Glutamatergic neuron (in vitro differentiated cells): ENCODE measurements at places on chromosomes 7 and 10.

DNA sequence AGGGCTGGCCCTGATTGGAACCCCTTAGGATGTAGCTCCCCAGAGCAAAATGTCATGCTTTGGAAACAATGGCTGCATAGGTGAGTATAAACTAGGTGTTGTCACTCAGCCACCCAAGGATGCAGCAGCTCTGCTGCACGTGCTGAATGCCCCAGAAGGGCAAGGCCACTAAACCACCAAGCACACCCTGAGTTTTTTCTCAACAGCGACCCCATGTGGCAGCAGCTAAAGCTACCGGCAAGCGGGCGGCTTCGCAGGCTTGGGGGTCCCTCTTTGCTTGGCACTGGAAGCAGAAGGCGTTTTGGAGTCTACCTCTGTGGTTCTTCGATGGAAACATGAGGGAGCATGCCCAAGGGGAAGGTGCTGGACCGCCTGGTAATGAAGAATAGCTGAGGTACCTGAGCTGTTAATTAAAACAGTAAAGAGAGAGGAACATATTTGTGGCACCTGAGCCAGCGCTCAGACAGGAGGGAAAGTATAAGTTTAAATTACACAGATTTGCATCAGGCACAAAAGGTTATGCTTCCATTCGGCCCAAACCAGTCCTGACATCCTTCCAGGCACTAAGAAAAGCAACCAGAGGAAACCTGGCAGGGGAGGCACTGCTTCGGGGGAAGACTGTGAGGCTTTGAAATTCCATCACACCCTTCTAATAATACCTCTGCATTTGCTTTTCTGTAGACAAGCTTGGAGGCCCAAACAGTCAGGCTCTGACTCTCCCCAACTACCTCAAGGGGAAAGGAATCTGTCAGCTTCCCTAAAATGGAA, 152.1 kb downstream of the GFRA1 start:
- DNase-seq: peak; percentile 66

GRCh38 chr10:60878224-60878623, 65.8 kb downstream of the RHOBTB1 start:
- DNase-seq: no peak

DNA sequence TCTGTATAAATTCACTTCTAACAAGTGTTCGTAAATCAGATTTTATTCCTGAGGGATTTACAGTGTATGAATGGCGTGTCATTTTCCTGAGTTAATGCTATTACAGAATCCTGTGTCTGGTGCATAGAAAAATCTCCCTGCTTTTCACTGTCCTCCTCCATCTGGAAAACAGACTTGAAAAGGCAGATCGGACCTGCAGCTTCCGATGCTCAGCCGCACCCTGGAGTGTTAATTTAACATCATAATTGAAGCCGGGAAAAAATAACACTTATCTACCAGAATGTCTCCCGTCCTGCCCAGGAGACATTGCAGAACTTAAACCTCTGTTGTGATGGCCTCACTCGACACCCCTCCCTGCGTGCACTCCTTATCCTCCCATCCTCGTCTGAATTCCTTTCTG, 442.1 kb upstream of the FOXK1 start:
- DNase-seq: no peak

- DNase-seq: no peak
Observed at GRCh38 chr10:36671607-36672006, 453.8 kb upstream of the ANKRD30A start.

DNA sequence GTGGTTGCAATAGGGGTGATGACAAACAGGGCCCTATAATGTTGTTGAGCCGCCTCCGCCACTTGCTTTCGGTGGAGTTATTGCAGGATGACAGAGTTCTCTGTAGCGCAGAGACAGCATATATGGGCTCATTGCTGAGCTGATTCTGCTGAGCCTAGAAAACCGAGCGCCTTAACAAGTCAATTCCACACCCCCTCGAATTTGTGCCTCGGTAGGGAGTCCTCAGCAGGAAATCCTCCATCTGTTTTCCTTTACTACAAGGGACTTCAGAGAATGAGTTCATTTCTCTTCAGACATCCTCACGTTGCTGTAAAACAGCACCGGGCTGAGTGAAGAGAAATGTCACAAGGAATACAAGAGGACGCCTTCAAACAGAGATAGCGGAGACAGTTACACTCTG, 90.7 kb upstream of the KIAA1217 start:
- no peak for DNase-seq

GRCh38 chr10:99966306-99966705, 43.4 kb downstream of the DNMBP start:
- DNase-seq: no peak

DNA sequence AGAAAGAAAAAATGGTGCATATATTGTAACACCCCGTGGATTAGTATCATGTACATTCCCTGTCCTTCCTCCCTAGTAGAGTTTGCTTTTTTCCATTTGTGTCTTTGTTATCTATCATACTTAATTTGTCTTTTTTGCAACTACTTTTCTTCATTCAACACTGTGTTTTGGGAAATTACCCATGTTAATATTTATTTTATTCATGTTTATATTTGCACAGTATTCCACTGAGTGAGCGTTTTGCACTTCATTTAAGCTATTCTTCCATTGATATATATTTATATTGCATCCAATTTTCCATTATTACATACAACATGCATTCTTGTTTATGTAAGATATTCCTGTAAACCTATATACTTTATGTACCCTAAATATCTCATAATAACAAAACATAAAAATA, 57.6 kb upstream of the FAM171A1 start:
- no peak for DNase-seq

DNA sequence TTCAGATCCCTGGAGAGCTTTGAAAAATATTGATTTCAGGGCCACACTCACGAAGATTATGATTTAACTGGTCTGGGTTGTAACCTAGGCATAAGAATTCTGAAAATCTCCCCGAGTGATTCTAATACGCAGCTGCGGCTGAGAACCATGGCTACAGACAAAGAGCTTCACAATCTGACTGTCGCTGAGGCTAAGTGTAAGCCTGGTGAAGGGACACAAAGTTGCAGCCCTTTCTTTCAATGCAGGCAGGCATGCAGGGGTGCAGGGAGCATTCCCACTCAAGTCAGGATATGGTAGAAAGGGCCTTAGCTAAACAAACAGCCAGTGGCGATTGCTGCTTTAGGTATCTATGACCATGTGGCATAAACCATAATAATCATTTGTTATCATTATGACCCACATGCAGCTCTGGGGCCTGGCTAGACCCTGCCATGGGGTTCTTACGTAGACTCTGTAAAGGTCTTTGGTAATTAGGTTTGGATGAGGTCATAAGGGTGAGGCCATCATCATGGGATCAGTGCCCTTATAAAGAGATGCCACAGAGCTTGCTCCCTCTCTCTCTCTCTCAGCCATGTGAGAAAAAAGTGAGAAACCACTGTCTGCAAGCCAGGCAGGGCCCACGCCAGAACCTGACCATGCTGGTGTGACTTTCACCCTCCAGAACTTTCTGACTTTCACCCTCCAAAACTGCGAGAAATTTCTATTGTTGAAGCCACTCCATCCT, 88.4 kb upstream of the LANCL2 start:
- no peak for DNase-seq

DNA sequence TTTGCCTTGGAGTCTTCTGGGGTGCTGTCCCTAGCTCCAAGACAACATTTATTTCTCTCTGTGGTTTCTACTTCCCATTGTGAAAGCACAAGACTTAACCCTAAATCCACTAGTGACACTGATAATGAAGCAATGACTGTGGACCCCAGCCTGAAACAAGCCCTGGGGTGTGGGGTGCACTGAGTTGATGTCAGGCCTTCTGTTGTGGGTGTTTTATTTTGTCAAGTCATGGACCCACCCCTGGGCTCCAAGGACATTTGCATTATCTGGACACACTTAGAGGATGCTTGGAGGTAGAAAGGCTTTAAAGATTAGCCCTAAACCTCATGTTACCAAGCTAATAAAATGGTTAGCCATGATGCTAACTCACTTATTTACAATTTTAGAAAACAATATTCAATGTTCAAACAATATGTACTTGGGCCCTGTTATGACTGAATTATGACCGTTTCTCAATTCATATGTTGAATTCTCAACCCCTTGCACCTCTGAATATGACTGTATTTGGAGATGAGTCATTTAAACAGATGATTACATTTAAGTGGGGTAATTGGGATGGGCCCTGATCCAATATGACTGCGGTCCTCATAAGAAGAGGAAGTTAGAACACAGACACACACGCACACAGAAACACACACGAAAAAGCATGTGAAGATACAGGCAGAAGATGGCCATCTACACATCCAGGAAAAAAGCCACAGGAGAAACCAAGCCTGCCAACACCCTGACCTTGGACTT, 137.2 kb upstream of the IGFBP3 start:
- DNase-seq: no peak

DNA sequence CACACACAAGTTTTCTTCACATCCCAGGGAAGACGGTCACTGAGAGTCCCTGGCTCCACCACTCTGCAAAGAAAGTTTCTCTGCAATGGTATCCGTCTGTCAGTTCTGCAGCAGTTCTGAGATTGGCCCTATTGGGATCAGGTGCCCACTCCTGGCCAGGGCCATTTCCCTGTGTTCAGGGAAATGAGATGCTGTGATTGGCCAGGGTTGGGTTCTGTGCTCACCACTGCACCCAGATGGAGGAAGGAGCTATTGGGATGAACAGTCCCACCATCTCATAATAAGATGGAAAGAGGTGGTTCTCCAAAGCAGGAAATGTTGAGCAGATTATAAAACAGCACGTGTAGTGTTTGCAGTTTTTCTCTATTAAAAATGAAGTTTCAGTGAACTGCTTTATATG, 13.3 kb upstream of the PIP4K2A start:
- no peak for DNase-seq

DNA sequence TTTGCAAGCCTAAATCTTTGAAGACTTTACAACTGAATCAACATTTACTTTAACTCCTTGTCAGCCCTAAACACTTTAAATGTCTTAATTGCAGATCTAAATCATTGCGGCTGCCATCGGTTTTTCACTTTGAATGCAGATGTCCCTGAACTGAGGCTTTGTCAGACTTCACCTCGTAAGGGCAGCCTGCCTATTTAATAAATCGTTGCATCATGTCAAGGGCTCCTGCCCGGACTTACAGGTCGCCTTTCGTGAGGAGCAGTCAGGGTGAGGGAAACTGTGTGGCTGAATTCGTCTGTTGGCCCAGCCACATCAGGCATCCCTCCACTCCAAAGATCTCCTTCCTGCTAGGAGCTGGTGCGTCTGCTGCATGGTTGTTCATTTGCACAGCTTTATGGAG, 368.2 kb upstream of the NPVF start:
- no peak for DNase-seq

- DNase-seq: no peak
Observed at GRCh38 chr10:98957801-98958200, 277.9 kb downstream of the HPSE2 start.

GRCh38 chr7:13578294-13578693, 411.2 kb downstream of the ETV1 start:
- no peak for DNase-seq

DNA sequence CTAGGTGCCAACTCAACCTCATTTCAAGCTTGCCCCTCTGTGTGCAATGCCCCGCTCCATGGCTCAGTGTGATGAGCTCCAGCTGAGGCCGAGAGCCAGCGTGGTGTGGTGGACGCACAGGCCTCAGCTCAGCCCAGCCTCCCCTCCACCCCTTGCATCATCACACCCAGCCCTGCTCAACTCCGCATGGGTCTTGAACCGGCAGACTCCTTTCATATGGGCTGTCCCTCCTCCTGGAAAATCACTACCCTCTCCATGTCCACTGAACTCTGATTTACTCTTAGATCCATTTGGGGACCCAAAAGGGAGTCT, 16.6 kb upstream of the SLC18A3 start:
- no peak for DNase-seq

GRCh38 chr10:51427758-51428157, 271.6 kb downstream of the CSTF2T start:
- DNase-seq: no peak

- DNase-seq: peak; percentile 58
Observed at GRCh38 chr7:149791-150636, 42.4 kb upstream of the FAM20C start.

- no peak for DNase-seq
Observed at GRCh38 chr7:35252612-35253459, 1.1 kb downstream of the TBX20 start.

DNA sequence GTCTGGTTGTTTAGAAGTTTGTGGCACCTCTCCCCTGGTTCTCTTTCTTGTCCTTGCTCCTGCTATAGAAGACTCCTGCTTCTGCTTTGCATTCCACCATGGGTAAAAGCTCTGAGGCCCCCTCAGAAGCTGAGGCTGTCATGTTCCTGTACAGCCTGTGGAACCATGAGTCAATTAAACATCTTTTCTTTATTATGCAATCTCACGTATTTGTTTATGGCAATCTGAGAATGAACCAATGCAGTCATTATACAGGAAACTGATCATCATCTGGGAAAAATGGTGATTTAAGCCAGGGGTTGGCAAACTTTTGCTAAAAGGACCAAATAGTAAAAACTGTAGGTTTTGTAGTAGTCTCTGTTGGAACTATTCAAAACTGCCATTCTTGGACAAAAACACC, 175.4 kb downstream of the CSTF2T start:
- no peak for DNase-seq

DNA sequence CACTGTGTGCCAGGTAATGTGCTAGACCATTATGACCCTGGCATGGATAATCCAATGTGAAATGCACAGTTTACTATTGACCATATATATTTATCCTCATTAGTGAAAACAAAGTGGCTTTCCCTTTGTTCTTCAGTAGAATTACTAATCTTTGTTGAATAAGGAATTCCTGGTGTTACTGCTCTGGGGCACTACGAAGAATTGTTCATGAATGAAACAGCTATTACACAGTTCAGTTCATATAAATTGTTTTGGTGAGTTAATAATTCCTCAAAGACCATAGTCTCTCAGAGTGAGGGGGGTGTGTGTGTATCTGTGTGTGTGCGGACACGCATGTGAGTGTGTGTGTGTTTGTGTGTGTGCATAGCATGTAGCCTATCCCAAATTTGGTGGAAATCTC, 668.0 kb upstream of the MBL2 start:
- no peak for DNase-seq

DNA sequence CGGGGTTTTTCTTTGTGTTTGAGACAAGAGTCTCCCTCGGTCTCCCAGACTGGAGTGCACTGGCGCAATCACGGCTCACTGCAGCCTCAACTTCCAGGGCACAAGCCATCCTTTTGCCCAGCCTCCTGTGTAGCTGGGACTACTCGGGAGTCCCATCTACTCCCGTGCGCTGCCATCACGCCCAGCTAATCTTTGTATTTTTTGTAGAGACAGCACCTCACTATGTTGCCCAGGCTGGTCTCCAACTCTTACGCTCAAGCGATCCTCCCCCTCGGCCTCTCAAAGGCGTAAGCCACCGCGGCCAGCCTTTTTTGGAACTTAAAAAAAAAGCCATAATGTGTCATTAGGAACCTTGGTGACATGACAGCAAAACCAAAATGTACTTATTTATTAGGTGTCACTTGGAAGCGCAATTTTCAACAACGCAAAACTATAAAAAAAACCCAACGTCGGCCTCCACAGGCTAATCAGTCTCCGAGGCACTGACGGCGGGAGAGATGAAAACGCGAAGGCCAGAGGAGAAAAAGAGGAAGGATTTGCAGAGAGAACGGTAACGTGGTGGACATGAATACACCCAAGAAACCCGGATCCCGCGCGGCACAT, 911 bp upstream of the HNRNPH3 start:
- peak; percentile 16 for DNase-seq
